Breast epithelium (tissue), 4 donors: ENCODE measurements at places on chromosomes 3 and 15. TPM values are rescaled to one million over a fixed set of nuclear protein-coding genes. Genes with fewer than 3 reads are reported as not detected.

Gene CCDC191
- 4.3 TPM for total RNA-seq

DNA sequence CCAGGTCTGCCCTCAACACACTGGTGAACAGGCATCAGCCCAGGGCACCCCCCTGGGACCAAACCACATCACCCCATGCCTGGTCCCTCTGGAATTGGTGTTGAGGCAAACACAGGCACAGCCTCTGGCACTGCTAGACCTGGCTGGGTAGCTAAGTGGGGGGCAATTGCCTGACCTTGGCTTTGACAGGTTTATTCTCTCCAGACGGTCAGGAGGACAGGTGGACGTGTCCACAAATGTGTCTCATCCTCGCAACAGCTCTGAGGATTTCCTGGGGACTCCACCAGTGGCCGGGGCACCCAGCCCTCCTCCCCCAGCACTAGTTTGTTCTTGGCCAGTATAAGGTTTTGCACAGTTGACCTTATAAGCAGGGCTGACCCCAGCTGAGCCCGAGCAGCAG, 31.3 kb downstream of the TKT start:
- peaks cover 17% of the 10 kb centered on the region for H3K36me3 ChIP-seq
- no peaks in the 10 kb centered on the region for H3K27me3 ChIP-seq
- no peak overlapping the region for H3K27ac ChIP-seq
- H3K4me3 ChIP-seq, result no peak overlapping the region

DNA sequence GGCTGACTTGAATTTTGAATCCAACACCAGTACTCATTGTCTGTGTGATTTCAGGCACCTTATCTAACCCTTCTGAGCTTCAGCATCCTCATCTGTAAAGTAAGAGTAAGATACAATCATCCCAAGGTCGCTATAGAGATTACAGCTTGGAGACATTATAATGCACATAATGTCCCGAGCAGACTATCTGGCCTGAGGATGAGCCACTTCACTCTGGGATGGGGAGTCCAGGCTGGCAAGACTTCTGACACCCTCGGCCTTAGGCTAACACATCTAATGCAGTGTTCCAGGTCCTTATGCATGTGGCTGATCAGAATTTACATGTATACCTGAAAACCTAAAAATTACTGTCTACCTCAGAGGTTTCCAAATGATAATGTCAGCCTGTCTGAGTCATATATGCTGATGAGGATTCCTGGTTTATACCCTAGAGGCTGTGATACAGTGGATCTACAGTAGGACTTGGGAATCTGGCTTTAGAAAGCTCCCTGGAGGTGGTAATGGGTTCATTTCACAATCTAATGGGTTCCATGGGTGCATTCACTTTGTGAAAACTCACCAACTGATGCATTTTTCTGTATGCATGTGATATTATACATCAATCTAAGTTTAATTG, 229.0 kb upstream of the SLCO3A1 start:
- H3K27ac ChIP-seq, result no peak overlapping the region
- H3K36me3 ChIP-seq, result no peaks in the 10 kb centered on the region
- no peaks in the 10 kb centered on the region for H3K4me1 ChIP-seq
- DNase-seq, result no peak

DNA sequence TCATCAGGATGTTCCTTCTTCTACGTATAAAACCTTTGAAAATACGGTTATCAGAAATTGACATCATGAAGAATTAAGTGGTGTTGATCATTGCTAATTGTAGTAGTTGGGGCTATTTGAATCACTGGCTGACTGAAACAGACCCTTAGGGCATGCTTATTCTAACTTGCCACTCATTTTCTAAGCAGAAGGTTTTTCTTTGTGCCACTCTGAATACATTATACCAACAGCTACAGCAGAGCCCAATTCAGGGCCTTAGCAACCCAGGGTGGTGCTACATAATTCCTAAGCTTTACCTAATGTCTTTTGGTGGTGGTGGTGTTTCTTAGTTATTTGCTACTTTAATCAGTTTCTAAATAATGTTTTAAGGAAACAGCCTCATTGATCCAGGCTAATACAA, 524.2 kb downstream of the NLGN1 start:
- H3K4me1 ChIP-seq, result no peaks in the 10 kb centered on the region
- no peak overlapping the region for H3K4me3 ChIP-seq
- DNase-seq, result no peak
- no peaks in the 10 kb centered on the region for H3K27me3 ChIP-seq
- no peak overlapping the region for H3K27ac ChIP-seq
- no peaks in the 10 kb centered on the region for H3K36me3 ChIP-seq

GRCh38 chr3:195761567-195762248, 40.9 kb downstream of the MUC20 start:
- no peaks in the 10 kb centered on the region for H3K36me3 ChIP-seq
- peaks cover 21% of the 10 kb centered on the region for H3K27me3 ChIP-seq
- H3K4me3 ChIP-seq, result no peak overlapping the region
- H3K4me1 ChIP-seq, result peaks cover 9% of the 10 kb centered on the region
- H3K27ac ChIP-seq, result no peak overlapping the region

Gene ITPKA
- total RNA-seq, result 0.15 TPM

DNA sequence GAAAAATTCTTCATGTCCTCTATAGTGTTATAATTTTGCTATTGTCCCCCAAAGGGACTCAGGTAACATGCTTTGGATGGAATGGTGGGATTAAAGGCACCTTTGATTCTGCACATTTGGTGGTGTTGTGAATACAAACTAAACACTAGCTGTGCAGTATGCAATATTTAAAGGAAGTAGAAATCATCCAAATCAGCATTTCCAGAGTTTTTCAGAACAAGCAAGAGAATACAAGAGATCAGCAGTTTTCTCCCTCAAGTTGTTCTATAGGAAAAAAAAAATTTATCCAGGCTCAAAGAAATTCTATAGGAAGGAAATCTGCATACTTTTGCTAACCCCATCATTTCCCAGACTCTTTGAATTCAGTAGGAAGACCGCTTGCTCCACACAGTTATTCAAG, 10.2 kb upstream of the ADIPOQ start:
- H3K4me1 ChIP-seq, result no peaks in the 10 kb centered on the region
- H3K36me3 ChIP-seq, result no peaks in the 10 kb centered on the region
- no peak overlapping the region for H3K27ac ChIP-seq
- no peak for DNase-seq
- no peaks in the 10 kb centered on the region for H3K27me3 ChIP-seq

DNA sequence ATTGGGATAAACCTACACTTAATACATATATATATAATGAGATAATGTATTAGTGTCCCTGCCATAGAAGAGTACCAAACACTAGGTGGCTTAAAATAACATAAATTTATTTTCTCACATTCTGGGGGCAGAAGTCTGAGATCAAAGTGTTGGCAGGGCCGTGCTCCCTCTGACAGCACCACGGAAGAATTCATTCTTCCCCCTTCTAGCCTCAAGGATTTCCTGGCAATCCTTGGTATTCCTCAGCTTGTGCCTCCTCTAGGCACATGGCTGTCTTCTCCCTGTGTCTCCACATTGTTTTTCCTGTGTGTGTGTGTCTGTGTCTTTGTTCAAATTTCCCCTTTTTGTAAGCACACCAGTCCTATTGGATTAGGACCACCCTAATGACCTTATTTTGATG, 115.2 kb upstream of the AGBL1 start:
- H3K4me1 ChIP-seq, result no peaks in the 10 kb centered on the region
- H3K27me3 ChIP-seq, result no peaks in the 10 kb centered on the region
- H3K36me3 ChIP-seq, result no peaks in the 10 kb centered on the region
- no peak for DNase-seq

Gene GNAT1
- total RNA-seq, result not detected

Gene ARGFX
- total RNA-seq, result not detected

Gene ERICH6
- total RNA-seq, result 0.98 TPM

Gene GLT8D1
- 65.7 TPM for total RNA-seq
